ENCODE measurements at places on chromosomes 4 and X.

DNA sequence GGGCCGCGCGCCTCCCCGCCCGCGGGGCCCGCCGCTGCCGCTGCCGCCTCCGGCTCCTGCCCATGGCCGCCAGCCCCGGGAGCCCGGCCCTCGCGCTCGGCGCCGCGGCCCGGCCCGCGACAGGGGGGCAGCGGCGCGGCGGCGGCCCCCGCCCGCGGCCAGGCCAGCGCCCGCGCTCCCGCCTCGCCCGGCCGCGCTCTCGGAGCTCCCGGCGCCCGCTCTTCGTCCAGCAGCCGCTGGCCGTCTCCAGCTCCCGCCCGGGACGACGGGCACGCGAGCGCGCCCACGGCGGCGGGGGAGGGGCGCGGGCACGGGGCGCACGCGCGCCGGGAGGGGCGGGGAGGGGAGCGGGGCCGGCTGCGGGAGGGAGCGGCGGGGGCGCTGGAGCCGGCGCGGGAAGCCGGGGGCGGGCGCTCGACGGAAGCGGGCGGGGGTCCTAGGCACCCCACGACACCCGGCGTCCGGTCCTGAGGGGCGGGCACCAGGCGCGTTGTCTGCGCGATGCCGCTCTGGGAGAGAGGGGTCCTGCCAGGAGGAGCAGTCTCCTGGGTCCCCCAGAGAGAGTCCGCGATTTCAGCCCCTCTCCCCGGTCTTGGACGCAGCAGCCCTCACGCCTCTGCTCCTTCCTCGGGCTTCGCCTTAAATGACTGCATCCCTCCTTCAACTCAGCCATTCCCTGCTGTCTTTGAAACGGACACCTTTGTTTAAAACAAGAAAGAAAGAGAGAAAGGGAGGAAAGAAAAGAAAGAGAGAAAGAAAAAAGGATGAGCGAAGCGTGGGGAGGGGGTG, 490 bp upstream of the PDZD4 start:
- H3K4me3 ChIP-seq: no peak overlapping the region
- peaks cover 3% of the 10 kb centered on the region for H3K4me1 ChIP-seq
- H3K27me3 ChIP-seq: peaks cover 33% of the 10 kb centered on the region
- H3K36me3 ChIP-seq: no peaks in the 10 kb centered on the region

DNA sequence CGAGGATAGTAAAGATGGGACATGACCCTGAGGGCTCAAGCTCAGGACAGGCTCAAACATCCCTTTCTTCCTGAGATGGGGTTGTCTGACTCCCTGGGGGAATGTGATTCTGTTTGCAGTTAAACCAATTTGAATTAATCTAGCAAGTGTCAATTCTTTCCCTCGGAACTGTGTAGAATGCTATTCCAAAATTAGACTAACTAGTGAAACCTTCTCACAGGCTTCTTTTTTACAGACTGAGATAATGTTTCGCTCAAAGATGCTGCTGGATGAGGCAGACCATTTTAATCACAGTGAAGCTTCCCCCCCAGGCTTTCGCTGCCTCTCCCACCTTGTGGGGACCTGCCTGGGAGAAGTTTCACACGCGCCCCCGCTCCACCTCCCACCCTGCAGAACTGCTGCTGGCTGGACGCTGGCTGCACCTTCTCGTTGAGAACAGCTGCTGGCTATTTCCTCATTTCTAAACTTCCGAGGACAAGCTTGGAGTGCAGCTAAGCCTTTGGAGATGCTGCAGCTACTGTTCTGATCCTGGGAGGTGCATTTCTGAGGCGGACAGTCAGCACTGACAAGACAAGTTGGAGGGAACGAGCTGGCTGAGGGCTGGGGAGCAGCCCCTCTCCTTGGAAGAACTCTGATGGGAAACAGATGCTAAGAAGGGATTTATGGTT, 297.8 kb downstream of the RAPGEF2 start:
- peaks cover 4% of the 10 kb centered on the region for H3K4me1 ChIP-seq
- H3K27ac ChIP-seq: no peak overlapping the region
- peaks cover 4% of the 10 kb centered on the region for H3K27me3 ChIP-seq
- H3K36me3 ChIP-seq: no peaks in the 10 kb centered on the region

DNA sequence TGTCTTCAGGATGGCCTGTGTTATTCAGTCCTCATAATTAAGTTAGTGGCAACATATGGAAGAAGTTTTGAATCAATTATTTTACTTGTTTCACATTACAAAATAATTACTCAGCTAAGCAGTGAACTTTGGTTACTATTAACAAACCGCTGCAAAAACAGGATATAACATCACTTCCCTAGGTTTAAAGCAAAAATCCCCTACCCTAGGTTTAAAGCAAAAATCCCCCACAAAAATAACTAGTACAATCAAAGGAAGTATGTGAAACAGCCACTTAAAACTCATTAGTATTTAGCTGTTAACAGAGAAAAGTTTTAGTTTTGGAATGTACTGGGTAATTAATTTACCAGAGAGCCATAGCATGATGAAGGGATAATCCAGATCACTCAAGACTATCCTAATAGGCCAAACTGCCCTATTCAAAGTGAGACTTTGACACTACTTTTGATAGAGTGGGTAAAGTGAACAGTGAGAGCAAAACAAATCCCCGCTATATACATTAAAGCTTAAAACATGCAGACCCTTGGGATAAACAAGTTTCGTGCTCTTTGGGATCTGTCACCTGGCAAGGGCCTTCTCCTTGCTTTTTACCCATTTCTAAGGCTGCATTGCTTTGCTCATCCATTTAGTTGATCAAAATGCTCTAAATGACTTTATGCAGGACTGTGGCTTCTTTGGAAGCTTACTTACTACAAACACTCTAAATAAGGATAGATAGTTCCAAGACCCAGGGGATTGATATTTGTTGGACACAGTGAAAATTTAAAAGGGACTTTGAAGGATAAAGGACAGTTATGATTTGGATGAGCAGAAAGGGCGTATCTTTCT, 36.4 kb upstream of the GPR174 start:
- DNase-seq: peak; percentile 60
- peak overlapping the region; percentile 65 for H3K4me3 ChIP-seq
- no peaks in the 10 kb centered on the region for H3K27me3 ChIP-seq
- peak overlapping the region; percentile 95 for H3K27ac ChIP-seq

DNA sequence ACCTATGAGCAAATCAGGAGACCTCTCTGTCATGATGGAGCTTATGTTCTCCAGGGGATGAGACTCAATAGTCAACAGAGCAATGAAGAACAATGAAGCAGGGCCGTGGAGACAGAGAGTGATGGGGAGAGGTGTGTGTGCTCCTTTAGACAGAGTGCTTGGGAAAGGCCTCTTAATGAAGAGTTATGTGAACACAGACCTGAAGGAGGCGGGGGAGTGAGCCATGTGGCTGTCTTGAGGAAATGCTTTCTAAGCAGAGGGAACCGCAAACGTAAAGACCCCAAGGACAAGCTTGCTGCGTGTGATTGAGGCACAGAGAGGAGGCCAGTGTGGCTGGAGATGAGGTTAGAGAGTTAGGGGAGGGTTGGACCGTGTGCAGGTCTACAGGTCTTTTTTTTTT, 53.1 kb downstream of the CHRNA9 start:
- peaks cover 8% of the 10 kb centered on the region for H3K27me3 ChIP-seq
- no peak overlapping the region for H3K27ac ChIP-seq
- no peak overlapping the region for H3K4me3 ChIP-seq
- H3K4me1 ChIP-seq: peaks cover 4% of the 10 kb centered on the region

DNA sequence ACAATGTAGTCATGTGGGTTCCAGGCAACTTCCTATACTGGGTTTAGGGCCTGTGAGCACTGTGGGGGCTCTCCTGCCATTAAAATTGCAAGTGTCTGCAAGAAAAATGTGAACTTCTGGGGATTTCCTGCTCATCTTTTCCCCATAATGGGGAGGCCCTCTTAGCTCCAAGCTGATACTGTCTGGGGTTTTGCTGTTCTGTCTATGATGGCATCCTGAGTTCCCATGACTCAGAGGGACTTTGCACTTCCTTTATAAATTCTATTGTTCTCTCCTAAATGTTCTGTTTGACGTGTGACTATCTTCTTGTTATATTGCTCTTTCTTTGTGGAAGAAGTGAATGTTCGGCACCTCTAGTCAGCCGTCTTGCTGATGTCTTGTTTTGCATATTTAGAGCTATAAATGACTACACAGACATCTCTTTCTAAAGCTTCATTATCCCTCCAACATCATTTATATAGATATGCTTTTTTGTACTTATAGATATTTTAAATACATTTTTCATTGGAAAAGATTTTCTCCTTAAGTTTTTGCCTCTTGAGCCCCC, 465.8 kb downstream of the NAF1 start:
- no peak overlapping the region for H3K27ac ChIP-seq
- H3K36me3 ChIP-seq: no peaks in the 10 kb centered on the region
- H3K4me1 ChIP-seq: no peaks in the 10 kb centered on the region
- no peaks in the 10 kb centered on the region for H3K27me3 ChIP-seq
- DNase-seq: no peak

GRCh38 chr4:56315543-56315942, 71.7 kb downstream of the AASDH start:
- no peak overlapping the region for H3K4me3 ChIP-seq
- no peak for DNase-seq
- H3K4me1 ChIP-seq: no peaks in the 10 kb centered on the region
- H3K27me3 ChIP-seq: no peaks in the 10 kb centered on the region
- H3K36me3 ChIP-seq: no peaks in the 10 kb centered on the region
